ENCODE measurements at places on chromosomes 4 and X. TPM values are rescaled to one million over a fixed set of nuclear protein-coding genes. Genes with fewer than 3 reads are reported as not detected.

Gene TLR6
- total RNA-seq, result 1.8 TPM

DNA sequence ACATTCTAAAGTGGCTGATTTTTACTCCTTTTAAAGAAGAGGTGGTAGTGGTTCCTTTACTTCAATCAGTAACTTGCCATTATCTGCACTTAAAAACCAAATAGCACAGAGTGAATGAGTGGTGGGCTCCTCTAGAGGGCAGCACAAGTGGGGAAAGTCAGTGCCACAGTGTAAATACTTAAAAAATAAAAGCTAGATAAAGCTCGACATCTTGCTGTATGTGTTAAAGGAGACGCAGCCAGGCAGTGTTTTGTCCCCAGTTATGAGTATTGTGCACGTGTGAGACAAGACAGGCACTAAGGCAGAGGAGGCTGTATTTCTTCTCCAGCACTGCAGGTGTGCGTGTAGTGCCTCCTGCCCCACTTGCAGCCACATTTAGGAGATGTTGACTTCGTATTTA lies 24.6 kb downstream of the NAP1L5 start:
- no peaks in the 10 kb centered on the region for H3K27me3 ChIP-seq
- H3K27ac ChIP-seq, result no peak overlapping the region
- H3K4me1 ChIP-seq, result no peaks in the 10 kb centered on the region

DNA sequence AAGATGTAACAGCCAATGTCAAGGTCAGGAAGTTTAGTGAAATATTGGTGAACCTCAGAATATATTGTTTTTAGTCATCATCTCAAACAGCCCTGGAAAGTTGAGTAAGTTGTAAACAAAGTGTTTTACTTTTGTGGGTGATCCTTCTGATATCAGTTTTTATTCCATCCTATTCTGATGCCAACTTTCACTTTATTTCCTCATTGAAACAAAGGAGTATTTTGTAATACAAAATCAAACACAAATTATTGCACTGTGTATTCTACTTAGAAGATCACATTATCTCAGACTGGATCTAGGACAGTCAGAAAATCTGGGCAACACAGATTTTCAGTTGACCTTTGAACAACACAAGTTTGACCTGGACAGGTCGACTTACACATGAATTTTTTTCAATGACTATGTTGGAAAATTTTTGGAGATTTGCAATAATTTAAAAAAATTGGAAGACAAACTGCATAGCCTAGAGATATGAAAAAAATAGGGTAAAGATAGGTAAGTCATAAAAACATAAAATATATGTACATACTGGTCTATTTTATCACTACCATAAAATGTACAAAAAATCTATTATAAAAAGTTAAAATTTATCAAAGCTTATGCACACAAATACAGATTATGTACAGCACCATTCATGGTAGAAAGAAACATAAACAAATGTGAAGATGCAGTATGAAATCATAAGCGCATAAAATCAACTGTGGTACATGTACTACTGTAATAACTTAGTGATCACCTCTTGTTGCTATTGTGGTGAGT lies 709.1 kb upstream of the FAM241A start:
- no peaks in the 10 kb centered on the region for H3K36me3 ChIP-seq
- H3K4me1 ChIP-seq, result no peaks in the 10 kb centered on the region
- no peak for DNase-seq

Gene SSX2
- total RNA-seq, result not detected

DNA sequence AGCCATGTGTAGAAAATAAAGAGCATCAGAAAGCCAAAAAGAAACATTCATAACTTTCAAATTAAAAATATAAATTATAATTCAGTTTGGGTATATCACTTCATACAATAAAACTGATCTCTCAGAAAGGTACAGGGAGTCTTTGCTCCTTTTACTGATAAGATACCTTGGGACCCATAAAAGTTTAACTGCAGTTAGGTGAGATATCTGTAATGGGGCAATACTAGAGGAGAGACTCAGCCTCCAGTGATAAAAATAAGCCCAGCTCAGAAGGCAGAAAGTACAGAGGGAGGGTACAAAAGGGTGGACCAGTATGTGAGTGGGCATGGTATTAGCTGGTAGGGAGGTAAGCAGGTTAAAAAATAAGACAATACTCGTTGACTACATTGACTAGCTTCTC lies 180.9 kb upstream of the AGTR2 start:
- H3K27ac ChIP-seq, result no peak overlapping the region
- H3K27me3 ChIP-seq, result no peaks in the 10 kb centered on the region
- H3K4me3 ChIP-seq, result no peak overlapping the region

Gene PITX2
- total RNA-seq, result 0.10 TPM

DNA sequence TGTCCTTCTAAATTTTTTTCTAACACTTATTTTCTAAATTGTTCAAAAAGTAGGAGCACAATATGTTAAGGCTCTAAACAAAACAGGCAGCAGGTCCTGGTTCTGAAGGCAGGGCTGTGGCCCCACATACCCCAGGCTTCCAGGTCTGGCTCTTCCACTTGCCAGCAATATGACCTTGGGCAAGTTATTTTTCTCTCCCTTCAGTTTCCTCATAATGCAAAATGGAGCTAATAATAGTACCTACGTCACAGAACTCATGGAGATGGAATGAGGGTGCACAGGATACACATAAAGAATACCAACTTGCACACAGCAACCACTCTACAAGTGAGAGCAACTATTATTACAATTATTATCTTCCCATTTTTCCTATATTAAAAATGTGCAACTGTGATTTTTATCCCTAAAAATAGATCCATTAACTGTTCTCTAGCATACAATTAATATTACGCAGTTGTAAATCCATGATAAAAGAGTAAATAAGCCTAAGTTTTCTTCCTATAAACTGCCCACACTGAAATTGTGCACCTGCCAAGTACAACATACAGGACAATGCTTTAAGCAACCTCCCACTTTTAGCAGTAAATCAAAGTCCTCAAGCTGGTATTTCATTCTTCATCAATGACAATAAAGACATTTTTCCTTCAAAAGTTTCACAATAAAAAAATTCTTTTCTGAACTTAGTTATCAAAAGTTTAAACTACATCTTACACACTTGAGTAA lies 27.0 kb downstream of the OTUD4 start:
- peaks cover 7% of the 10 kb centered on the region for H3K4me1 ChIP-seq
- no peak for DNase-seq
- H3K27me3 ChIP-seq, result no peaks in the 10 kb centered on the region
- H3K36me3 ChIP-seq, result no peaks in the 10 kb centered on the region
- no peak overlapping the region for H3K4me3 ChIP-seq
- H3K27ac ChIP-seq, result peak overlapping the region; percentile 76

- H3K36me3 ChIP-seq, result no peaks in the 10 kb centered on the region
- H3K4me3 ChIP-seq, result no peak overlapping the region
- H3K27me3 ChIP-seq, result no peaks in the 10 kb centered on the region
- no peaks in the 10 kb centered on the region for H3K4me1 ChIP-seq
- DNase-seq, result no peak
- no peak overlapping the region for H3K27ac ChIP-seq
These were observed 36.0 kb downstream of the CDKL5 start for GRCh38 chrX:18461431-18461830.

Gene BMPR1B
- 2.2 TPM for total RNA-seq

- H3K4me1 ChIP-seq, result peaks cover 27% of the 10 kb centered on the region
- peak overlapping the region; percentile 66 for H3K4me3 ChIP-seq
- no peak overlapping the region for H3K27ac ChIP-seq
- H3K36me3 ChIP-seq, result no peaks in the 10 kb centered on the region
- no peak for DNase-seq
These were observed 1.5 kb downstream of the TSPAN5 start for GRCh38 chr4:98656886-98657285.

- no peak overlapping the region for H3K27ac ChIP-seq
- H3K4me1 ChIP-seq, result no peaks in the 10 kb centered on the region
- no peak for DNase-seq
- H3K4me3 ChIP-seq, result no peak overlapping the region
- no peaks in the 10 kb centered on the region for H3K27me3 ChIP-seq
These were observed 859.3 kb upstream of the AADAT start for GRCh38 chr4:170949084-170949483.

DNA sequence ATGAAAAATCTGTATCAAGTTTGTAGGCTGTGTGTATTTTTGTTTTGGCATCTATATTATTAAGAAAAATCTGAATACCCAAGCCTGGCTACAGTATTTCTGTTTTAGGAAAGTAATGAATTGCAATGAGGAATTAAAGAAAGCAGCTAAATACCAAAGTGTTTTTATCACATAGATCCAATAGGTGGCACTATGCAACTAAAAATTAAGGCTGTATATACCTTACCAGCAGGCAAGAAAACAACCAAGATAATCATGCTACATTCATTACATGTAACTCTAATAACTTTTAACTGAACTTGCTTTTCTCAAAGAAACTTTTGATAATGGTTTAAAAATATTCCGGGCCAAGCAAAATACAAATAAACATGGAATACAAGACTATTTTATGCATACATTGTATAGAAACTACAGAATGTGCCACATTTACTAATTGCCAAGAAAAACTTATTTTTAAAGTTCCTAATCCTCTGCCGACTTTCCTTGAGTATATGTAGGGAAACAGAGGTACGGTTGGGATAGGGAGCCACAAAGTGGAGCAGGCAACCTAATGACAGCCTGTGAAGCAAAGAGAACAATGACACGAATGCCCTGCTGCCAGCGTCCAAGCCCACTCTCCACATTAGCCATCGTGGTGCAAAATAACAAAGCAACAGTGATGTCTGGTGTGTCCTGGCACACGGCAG lies 63.7 kb downstream of the SEC24D start:
- no peak for DNase-seq
- no peaks in the 10 kb centered on the region for H3K27me3 ChIP-seq
- H3K4me1 ChIP-seq, result peaks cover 67% of the 10 kb centered on the region
- H3K36me3 ChIP-seq, result no peaks in the 10 kb centered on the region
- peak overlapping the region; percentile 63 for H3K27ac ChIP-seq
- no peak overlapping the region for H3K4me3 ChIP-seq

Gene UGT2B17
- total RNA-seq, result not detected

Gene DOK7
- total RNA-seq, result 44.5 TPM

GRCh38 chrX:134423606-134424005 lies 36.4 kb upstream of the HPRT1 start:
- H3K4me1 ChIP-seq, result no peaks in the 10 kb centered on the region
- H3K4me3 ChIP-seq, result no peak overlapping the region
- DNase-seq, result no peak
- H3K27ac ChIP-seq, result no peak overlapping the region
- no peaks in the 10 kb centered on the region for H3K36me3 ChIP-seq

DNA sequence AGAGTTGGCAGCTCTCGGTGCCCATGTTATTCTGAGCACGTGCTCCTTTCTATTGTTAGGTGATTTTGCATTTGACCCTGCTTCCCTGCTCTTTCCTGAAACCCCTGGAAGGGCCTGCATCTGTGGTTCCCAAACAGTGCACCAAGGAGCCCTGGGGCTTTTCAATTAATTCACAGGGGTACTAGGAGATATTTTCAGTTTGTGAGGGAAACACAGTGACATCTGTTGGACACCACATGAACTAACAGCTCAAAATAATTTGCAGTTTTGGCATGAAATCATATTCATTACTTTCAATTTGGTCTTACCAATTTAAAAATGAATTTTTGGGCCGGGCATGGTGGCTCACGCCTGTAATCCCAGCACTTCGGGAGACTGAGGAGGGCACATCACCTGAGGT lies 156.6 kb downstream of the GATB start:
- H3K27me3 ChIP-seq, result no peaks in the 10 kb centered on the region
- H3K36me3 ChIP-seq, result no peaks in the 10 kb centered on the region
- no peak overlapping the region for H3K27ac ChIP-seq

GRCh38 chr4:151567056-151567455 lies 158.1 kb downstream of the FHIP1A start:
- no peak overlapping the region for H3K27ac ChIP-seq
- no peak for DNase-seq
- no peaks in the 10 kb centered on the region for H3K27me3 ChIP-seq
- H3K4me3 ChIP-seq, result no peak overlapping the region
- no peaks in the 10 kb centered on the region for H3K4me1 ChIP-seq

- no peak for DNase-seq
- no peak overlapping the region for H3K4me3 ChIP-seq
- H3K4me1 ChIP-seq, result no peaks in the 10 kb centered on the region
- H3K27ac ChIP-seq, result no peak overlapping the region
These were observed 58.2 kb downstream of the RAB40AL start for GRCh38 chrX:102995316-102995715.

- H3K4me1 ChIP-seq, result no peaks in the 10 kb centered on the region
- peak overlapping the region; percentile 19 for H3K27ac ChIP-seq
- no peak for DNase-seq
- no peaks in the 10 kb centered on the region for H3K36me3 ChIP-seq
- H3K27me3 ChIP-seq, result no peaks in the 10 kb centered on the region
These were observed 38.4 kb upstream of the STS start for GRCh38 chrX:7109049-7109531.

Gene QRFPR
- total RNA-seq, result 0.22 TPM

Gene TMPRSS11A
- total RNA-seq, result not detected

- H3K4me3 ChIP-seq, result no peak overlapping the region
- H3K27ac ChIP-seq, result no peak overlapping the region
These were observed 21.4 kb downstream of the MFAP3L start for GRCh38 chr4:170004651-170005295.

DNA sequence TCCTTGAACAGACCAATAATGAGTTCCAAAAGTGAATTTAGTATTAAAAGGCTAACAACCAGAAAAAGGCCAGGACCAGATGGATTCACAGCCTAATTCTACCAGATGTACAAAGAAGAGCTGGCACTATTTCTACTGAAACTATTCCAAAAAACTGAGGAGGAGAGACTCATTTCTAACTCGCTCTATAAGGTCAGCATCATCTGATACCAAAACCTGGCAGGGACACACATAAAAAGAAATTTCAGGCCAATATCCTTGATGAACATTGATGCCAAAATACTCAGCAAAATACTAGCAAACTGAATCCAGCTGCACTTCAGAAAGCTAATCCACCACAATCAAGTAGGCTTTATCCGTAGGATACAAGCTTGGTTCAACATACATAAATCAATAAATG lies 35.8 kb upstream of the USP46 start:
- H3K27ac ChIP-seq, result no peak overlapping the region
- H3K36me3 ChIP-seq, result no peaks in the 10 kb centered on the region
- H3K4me1 ChIP-seq, result no peaks in the 10 kb centered on the region
- no peak overlapping the region for H3K4me3 ChIP-seq

Gene TSPAN7
- total RNA-seq, result 17.4 TPM

Gene CLDN34
- not detected for total RNA-seq

Gene C4orf36
- not detected for total RNA-seq

DNA sequence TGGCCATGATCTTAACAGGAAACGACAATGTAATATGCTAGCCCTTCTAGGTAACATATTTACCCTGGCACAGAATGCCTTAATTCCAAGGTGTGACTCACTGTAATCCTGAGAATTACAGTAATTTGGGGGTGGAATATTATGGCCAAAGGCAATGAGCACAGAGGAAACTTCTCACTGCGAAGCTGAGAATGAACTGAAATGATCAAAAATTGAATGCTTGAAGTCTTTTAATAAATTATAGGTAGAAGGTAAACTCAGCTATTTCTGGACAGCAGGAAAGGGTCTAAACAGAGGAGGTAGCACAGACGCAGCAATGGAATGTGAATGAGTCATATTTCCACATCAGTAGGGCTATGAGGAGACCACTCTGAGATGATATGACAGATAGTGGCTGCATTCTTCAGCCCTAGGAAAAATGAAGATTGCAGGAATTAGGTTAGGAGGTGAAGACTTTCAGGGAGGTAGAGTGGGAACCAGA lies 312.6 kb downstream of the PACRGL start:
- H3K4me1 ChIP-seq, result no peaks in the 10 kb centered on the region
- H3K36me3 ChIP-seq, result no peaks in the 10 kb centered on the region
- H3K27ac ChIP-seq, result no peak overlapping the region
- H3K27me3 ChIP-seq, result no peaks in the 10 kb centered on the region

- H3K36me3 ChIP-seq, result no peaks in the 10 kb centered on the region
- no peak overlapping the region for H3K27ac ChIP-seq
- no peak overlapping the region for H3K4me3 ChIP-seq
- no peaks in the 10 kb centered on the region for H3K27me3 ChIP-seq
- no peaks in the 10 kb centered on the region for H3K4me1 ChIP-seq
These were observed 77.9 kb downstream of the SLC7A11 start for GRCh38 chr4:138164208-138164607.

Gene ARMCX5
- total RNA-seq, result 6.4 TPM

Gene CYBB
- total RNA-seq, result 5.8 TPM

All from heart right ventricle (tissue), 16 donors.